ENCODE measurements at places on chromosomes 13 and 19. TPM values are rescaled to one million over a fixed set of nuclear protein-coding genes. Genes with fewer than 3 reads are reported as not detected.

SCN1B gene
- total RNA-seq = 1.3 TPM

TEX29 gene
- not detected for total RNA-seq

ZGLP1 gene
- 1.1 TPM for total RNA-seq

PSG3 gene
- total RNA-seq = not detected

RETN gene
- not detected for total RNA-seq

FREM2 gene
- total RNA-seq = not detected

KLK6 gene
- total RNA-seq = not detected

ZNF579 gene
- 3.1 TPM for total RNA-seq

BRME1 gene
- 1.2 TPM for total RNA-seq

MISP gene
- 0.19 TPM for total RNA-seq

CEACAM8 gene
- not detected for total RNA-seq

FRY gene
- 15.8 TPM for total RNA-seq

ZNF737 gene
- total RNA-seq = 8.2 TPM

SHISA7 gene
- not detected for total RNA-seq

TMPRSS9 gene
- total RNA-seq = under 0.01 TPM

PRRG2 gene
- 1.1 TPM for total RNA-seq

MIA gene
- not detected for total RNA-seq

CLEC17A gene
- total RNA-seq = under 0.01 TPM

KIR2DL1 gene
- not detected for total RNA-seq

USHBP1 gene
- total RNA-seq = under 0.01 TPM

GPR180 gene
- total RNA-seq = 15.5 TPM

TEX26 gene
- total RNA-seq = under 0.01 TPM

CEACAM21 gene
- not detected for total RNA-seq

ZNF256 gene
- total RNA-seq = 3.7 TPM

KLK11 gene
- total RNA-seq = not detected

PBX4 gene
- 0.56 TPM for total RNA-seq
